ENCODE measurements at places on chromosomes 6 and 20. TPM values are rescaled to one million over a fixed set of nuclear protein-coding genes. Genes with fewer than 3 reads are reported as not detected.

Gene ELOVL2
- not detected for total RNA-seq

DNA sequence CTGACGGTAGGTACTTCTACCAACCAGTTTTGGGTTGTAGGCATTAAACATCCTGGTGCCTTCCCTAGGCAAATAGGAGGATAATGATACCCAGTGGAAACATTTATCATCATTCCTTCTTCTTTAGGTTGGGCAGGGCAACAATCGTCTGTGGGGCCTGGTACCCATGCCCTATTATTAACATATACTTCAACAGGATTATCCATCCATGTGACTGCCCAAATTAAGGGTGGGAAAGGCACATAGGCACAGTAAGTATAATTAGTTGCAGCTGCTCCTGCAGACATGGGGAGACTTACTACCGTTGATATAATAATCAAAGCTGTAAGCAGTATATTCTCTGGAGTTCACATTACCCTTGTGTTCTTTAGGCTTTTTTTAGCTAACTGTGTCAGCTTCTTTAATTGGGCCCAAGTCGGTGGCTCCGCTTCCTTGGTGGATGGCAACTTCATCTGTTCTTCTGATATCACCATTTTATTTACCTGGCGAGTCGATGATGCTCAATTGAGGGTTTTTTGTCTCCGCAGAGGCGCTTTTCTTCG, 16.8 kb downstream of the RPL7L1 start:
- H3K27ac ChIP-seq, result no peak overlapping the region
- no peak overlapping the region for H3K4me3 ChIP-seq
- H3K36me3 ChIP-seq, result no peaks in the 10 kb centered on the region
- H3K27me3 ChIP-seq, result no peaks in the 10 kb centered on the region
- peaks cover 9% of the 10 kb centered on the region for H3K4me1 ChIP-seq
- DNase-seq, result no peak

DNA sequence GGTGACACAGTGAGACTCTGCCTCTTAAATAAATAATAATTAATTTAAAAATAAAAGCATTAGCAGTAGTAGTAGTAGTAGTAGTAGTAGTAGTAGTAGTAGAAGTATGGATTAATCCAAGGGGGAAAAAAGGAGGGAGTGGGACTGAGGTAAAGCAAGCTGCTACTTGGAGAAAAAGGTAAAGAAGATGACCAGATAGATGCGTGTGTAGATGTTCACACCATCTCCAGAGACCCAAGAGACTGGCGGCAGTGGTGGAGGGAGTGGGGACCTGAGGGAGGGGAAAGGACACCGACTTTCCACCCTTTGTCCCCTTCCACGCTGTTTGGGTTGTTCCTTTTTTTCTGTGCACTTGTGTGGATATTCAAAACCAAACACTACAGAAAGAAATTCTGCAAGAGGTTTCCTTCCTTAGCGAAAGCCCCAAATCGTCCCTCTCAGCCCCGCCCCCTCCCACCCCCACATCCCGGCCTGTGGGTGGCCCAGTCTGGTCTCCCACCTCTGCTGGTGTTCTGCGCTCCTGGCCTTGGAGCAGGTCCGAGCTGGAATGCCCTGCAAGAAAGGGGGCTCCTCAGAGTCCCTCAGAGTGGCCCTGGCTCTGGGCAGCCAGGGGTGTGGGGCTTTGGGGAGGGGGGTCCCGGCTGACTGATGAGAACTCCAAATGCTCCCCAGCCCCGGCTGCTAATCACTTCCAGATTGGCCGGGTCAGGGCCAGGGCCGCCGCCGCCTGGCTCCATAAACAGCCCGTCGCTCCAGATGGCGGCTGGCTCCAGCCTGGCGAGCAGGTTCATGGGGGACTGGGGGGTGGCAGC, 60.2 kb downstream of the UBE2V1 start:
- peaks cover 4% of the 10 kb centered on the region for H3K4me1 ChIP-seq
- H3K36me3 ChIP-seq, result no peaks in the 10 kb centered on the region
- H3K27me3 ChIP-seq, result peaks cover 11% of the 10 kb centered on the region
- no peak for DNase-seq
- H3K4me3 ChIP-seq, result no peak overlapping the region

- H3K27ac ChIP-seq, result no peak overlapping the region
- peaks cover 3% of the 10 kb centered on the region for H3K27me3 ChIP-seq
- no peaks in the 10 kb centered on the region for H3K36me3 ChIP-seq
- no peak overlapping the region for H3K4me3 ChIP-seq
Observed at GRCh38 chr6:15872241-15873103, 209.6 kb upstream of the DTNBP1 start.

GRCh38 chr20:63401384-63402110, 40.4 kb upstream of the CHRNA4 start:
- no peaks in the 10 kb centered on the region for H3K4me1 ChIP-seq
- no peak for DNase-seq
- no peak overlapping the region for H3K4me3 ChIP-seq
- no peaks in the 10 kb centered on the region for H3K36me3 ChIP-seq
- H3K27ac ChIP-seq, result no peak overlapping the region

DNA sequence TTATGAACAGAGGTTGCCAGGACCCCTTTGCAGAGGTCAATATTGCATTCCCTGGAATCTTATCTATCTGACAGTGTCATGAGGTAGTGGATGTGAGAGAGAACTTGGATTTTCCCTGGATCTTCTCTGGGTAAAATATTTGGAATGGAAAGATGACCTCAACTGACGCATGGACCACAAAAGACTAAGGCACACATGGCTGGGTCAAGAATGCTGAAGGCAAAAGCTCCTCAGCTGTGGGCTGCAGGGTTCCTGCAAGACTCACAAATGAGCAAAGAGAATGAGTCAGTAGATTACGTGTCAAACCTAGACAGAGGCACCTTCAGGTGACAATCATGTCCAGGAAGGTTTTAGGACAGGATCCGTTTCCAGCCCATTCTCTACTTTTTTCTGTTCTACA, 484.0 kb downstream of the C6orf118 start:
- DNase-seq, result no peak
- H3K36me3 ChIP-seq, result no peaks in the 10 kb centered on the region
- H3K27me3 ChIP-seq, result no peaks in the 10 kb centered on the region

DNA sequence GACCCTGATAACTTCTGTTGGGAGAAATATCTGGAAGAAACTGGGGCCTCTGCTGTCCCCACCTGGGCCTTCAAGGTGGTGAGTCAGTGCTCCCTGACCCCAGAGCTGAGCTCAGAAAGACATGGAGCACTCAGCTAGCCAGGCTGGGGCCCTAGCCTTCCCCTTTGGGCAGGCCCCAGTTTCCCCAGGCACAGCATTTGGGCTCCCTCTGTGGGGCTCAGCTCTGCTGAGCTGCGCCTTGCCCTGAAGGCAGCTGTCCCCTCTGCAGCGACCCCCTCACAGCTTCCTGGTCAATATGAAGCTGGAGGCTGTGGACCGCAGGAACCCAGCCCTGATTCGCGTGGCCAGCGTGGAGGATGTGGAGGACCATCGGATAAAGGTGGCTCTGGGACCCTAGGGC, 24.8 kb upstream of the SGK2 start:
- no peak overlapping the region for H3K27ac ChIP-seq
- no peaks in the 10 kb centered on the region for H3K36me3 ChIP-seq
- peaks cover 4% of the 10 kb centered on the region for H3K27me3 ChIP-seq
- H3K4me1 ChIP-seq, result no peaks in the 10 kb centered on the region

DNA sequence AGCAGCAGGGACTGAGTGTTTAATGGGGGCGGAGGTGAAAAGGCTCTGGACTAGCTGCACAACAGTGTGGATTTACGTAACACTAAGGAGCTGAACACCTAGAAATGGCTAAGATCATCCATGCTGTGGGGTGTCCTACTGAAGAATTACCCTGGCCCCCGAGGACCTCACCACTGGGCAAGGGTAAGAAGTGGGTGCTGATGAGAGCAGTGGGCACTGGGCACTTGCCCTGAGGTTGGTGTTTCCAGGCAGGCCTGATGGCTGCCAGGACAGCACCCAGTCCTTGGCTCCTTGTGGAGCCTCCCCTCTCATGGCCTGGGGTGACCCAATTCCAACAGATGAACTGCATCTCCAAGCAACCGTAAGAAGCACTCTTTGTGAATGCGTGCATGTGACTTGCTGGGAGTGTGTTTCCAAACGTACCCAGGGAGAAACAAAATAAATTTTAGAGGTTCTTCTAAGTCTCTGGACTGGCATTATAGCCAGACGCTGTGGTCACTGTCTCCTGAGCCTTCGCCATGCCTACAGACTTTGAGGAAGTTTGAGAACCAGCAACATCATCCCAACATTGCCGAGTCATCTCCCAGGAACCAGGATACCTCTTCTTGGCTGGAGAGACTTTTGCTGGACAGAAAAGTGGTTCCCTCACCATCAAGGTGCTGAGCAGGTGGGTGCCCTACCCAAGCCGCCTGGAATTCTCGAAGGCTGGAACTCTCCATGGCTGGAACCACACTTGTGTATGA, 245.9 kb downstream of the ERMARD start:
- peaks cover under 1% of the 10 kb centered on the region for H3K4me1 ChIP-seq
- H3K27me3 ChIP-seq, result peaks cover 4% of the 10 kb centered on the region
- H3K4me3 ChIP-seq, result no peak overlapping the region
- no peak for DNase-seq
- no peak overlapping the region for H3K27ac ChIP-seq

All from activated T-helper 1 cell treated with anti-CD3 and anti-CD28 coated beads, Interleukin-12 subunit alpha, Interleukin-12 subunit beta, Interleukin-2, Interleukin-4 antibody, amounts not matched to agents 30 ng/mL and 10 ng/mL and 1 ng/mL, durations not matched to agents 14 hours and 24 hours and 36 hours (primary cell).